NCI-H2029 treated with DMSO at 0.1 percent for 48 hours (cell line): ENCODE measurements at places on chromosomes 5 and 9.

GRCh38 chr5:122144236-122144635 is 14.9 kb downstream of the ZNF474 start:
- DNase-seq = no peak

- no peak for DNase-seq
These were observed 1030.0 kb downstream of the CDH12 start for GRCh38 chr5:21823076-21823574.

- DNase-seq = no peak
These were observed 1.3 kb downstream of the LCP2 start for GRCh38 chr5:170296036-170296934.

DNA sequence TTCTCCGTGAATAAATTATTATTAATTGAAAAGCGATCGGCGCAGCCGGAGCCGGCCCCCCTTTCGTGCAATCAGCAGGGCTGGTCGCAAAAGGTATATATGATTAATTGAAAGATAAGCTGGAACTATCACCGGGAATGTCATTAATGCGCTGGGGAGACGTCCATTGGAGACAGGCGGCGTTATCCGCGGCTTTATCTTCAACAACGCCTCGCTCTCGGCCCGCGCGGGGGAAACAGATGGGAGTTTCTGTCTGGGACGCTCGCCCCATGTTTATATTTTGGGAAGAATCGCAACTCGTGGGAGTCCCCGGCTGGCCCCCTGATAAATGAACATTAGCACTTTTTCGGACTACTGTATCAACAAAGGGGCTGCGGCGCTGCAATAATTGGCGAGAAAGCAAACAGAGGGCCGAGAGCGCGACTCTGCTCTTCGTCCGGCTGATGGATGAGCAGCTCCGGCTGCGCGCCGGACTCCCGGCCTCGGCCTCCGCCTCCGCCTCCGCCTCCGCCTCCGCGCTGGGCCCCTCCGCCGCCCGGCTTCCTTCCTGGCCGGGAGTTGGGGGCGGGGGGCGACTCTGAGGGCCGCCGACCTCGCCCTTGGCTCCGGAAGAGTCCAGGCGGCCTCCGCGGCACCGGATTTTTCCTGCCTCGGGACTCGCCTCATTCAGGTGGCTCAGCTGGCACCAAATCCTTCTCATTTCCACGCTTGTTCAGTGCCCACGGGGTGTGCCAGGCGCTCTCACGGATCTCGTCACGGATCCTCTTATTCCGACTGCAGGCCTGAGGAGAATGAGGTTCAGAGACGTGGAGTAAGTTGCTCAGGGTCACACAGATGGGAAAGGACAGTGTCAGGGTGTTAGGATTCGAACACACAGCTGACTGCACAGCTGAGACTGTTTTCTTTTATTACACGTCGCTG is 3.6 kb upstream of the NKX2-5 start:
- no peak for DNase-seq

GRCh38 chr9:32200896-32201295 is 183.5 kb upstream of the ACO1 start:
- DNase-seq = no peak

DNA sequence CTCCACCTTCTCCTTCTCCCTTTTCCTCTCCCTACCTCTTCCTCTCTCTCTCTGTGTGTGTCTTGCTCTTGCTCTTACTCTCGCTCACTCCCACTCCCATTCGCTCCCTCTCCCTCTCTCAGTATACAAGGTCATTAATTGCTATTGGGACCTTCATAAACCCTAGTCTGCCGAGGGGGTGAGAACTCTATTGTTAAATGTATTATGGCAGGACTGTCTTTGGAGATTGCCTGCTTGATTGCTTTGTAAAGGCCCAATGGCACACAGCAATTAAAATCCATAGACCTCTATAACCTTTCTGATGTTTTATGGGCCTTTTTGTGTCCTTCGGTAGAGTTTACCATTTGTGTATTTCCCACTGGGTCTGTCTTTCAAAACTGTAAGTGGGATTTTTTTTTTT is 465.9 kb downstream of the ANXA1 start:
- DNase-seq = no peak

GRCh38 chr9:29637471-29638237 is 2064.4 kb upstream of the C9orf72 start:
- no peak for DNase-seq

GRCh38 chr5:89117124-89117644 is 234.2 kb upstream of the MEF2C start:
- DNase-seq = no peak

GRCh38 chr9:87333802-87334201 is 163.9 kb upstream of the DAPK1 start:
- no peak for DNase-seq

DNA sequence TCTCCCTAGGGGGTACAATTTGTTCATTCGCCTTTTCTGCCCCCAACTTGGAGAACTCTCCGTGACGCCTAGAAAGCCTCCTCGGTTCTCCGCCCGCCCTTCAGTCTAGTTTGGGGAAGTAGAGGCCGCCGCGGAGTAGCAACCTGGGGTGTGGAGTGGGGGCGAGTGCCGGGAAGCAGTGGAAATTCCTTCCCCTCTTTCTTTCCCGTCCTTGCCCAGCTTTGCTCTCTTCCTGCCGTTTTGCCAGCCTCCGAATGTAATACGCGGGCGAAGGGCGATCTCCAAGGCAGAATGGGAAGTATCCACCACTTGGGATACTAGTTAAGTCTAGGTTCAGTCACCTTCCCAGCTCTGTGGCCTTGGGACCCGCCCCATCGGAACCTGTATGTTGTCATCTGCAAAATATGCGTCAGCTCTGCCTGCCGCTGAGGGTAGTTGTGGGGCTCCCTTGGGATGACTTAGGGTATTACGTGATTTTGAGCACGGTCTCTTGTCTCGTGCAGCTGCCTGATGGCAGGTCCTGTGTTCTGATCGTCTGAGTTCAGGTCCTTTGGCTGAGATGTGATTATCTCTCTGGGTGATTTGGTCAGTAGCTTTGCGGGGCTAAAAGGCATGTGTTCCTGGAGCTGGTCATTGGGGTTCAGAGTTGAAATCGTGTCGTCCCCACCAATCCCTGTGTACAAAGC is 724 bp downstream of the PAM start:
- DNase-seq = peak; percentile 52

DNA sequence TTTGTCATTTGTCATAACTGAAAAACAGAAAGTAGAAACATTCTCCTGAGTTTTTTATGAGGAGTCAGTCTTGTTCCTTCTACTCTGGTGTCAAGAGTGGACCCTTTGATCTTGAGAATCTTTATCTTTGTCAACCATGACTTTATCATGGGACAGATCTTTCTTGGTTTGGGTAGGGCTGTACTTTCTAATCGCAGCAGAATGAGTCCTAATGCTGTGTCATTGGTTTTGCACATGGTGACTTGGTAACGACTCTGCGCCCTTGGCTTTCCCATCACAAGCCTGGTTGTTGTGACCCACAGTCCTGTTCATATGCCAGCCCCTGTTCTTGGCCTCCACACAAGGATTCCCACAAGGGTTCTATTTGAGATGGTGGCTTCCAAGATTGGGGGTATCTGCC is 45.6 kb downstream of the AOPEP start:
- no peak for DNase-seq

- no peak for DNase-seq
These were observed 42.1 kb upstream of the CTNND2 start for GRCh38 chr5:11946317-11946716.

GRCh38 chr5:92633875-92634487 is 947.0 kb downstream of the NR2F1-AS1 start:
- DNase-seq = no peak

- no peak for DNase-seq
These were observed 69.7 kb upstream of the TNPO1 start for GRCh38 chr5:72746736-72747135.

DNA sequence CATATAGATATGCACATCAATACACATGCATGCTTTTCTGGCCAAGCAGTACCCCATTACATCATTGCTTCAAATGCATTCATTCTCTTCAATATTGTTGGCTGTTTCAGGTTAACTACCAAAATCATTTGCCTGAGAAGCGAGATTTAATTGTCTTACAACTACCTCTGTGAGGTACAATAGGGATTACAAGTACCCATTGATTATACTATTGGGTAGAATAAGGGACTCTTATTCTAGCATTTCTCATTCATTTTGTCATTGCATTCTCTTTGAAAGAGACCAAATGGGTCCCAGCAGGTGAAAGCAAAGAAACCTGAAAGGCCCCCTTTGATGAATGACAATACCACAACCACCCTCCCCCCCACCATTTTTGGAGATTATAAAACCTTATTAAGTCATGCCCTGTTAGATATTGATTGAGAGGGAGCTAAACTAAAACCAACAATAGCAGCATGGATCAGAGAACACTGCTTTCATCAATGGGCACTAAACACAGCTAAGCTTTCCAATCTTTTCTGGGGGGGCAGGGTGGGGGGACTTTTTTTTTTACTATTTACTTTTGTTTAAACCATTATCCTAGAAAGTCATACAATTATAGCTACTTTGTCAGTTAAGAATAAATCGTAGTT is 375.0 kb upstream of the CCNH start:
- no peak for DNase-seq

- no peak for DNase-seq
These were observed 173.1 kb downstream of the SYK start for GRCh38 chr9:90974643-90975245.

- no peak for DNase-seq
These were observed 102.4 kb upstream of the CDH9 start for GRCh38 chr5:27140831-27141230.

GRCh38 chr5:56207537-56207936 is 25.6 kb downstream of the ANKRD55 start:
- DNase-seq = no peak

DNA sequence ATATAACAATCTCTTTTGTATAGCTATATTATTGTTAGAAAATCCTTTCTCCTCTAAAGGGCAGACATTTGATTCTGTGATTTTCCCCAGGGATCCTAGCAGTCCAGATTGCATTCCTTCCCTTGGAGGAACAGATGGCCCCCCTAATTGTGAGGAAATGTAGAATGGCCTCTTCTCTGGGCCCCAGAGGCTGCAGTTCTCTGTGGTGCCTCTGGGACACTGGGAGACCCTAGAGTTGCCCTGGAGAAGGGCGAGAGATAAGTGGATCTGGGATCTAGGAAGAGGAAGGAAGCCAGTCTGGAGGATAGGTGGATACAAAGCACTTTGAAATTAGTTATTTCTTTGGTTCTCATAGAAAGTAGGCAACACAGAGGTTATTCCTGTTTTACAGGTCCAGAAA is 1.9 kb upstream of the HINT2 start:
- no peak for DNase-seq

DNA sequence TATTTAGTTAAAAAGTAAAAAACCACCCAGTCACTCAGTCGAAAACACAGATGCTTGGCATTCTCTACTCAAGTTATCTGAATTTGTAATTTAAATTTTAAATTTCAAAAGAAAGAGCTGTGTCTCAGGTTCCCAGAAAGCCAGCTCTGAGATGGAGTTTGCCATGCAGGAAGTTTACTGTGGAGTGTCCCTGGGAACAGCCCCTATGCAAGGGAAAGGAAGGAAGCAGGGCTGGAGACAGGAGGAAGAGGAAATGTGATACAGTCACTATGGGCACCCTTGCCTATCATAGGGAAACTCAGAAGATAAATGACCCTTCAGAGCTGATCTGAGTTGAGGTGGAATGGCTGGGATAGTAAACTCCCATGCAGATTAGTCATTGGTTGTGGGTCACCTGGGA is 408.8 kb upstream of the ACTBL2 start:
- DNase-seq = no peak

DNA sequence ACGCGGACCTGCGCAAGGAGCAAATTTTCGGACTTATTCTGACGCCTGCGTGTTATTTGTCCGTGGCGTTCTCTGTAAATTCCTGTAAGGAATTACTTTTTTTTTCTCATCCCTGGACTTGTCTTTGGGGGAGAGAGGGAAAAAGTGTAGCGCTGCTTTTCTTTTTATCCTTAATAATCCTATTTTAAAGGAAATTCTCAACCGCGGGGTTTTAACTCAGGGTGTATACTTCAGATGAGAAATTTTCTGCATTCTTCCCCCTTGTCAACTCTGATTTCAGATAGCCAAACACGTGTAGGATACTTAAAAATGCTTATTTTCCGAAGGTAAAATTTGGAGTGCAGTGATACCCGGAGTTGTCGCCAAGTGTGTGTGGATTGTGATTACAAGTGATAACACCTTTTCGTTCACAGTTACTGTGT is 853 bp downstream of the DCP2 start:
- no peak for DNase-seq

DNA sequence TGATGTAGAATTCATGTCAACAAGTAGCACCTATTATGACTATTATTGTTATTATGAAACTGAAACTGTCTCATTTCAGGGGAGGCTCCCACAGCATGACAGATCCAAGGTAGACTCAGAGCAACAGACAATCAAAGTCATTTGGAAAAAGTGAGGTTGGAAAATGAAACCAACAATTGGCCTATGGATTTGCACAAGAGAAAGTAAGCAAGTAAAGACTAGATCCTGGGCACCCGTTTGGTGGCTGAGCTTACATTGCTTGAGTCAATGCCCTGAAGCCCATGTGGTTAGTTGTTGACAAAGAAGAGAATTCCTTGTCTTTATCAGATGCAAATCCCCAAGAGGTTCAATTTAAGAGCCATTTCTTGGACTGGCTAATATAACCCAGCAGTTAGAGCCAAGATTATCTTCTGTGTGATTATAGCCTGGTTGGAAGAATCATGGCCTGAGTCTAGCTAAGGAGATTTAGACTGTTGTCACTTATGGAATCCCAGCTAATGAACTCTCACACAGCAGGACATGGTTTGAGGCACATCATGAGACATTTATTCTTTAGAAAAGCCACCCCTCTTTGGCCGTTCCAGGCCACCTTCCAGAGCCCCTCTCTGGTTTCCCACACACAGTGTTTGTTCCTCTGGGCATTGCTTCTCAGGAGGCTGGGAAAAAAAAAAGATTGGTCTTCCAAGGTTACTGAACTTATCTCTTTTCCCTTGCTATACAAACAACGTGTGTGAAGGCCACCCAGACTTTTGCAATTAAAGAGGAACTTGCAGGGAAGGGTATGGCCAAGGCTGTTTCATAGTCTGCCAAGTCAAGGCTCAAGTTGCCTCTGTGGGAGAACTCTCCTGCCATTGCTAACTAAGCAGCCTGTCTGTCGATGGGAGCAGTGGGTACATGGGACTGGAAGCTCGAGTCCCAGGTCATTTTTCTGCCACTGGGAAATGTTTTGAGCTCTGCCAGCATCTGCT is 399.5 kb downstream of the ENC1 start:
- DNase-seq = no peak

DNA sequence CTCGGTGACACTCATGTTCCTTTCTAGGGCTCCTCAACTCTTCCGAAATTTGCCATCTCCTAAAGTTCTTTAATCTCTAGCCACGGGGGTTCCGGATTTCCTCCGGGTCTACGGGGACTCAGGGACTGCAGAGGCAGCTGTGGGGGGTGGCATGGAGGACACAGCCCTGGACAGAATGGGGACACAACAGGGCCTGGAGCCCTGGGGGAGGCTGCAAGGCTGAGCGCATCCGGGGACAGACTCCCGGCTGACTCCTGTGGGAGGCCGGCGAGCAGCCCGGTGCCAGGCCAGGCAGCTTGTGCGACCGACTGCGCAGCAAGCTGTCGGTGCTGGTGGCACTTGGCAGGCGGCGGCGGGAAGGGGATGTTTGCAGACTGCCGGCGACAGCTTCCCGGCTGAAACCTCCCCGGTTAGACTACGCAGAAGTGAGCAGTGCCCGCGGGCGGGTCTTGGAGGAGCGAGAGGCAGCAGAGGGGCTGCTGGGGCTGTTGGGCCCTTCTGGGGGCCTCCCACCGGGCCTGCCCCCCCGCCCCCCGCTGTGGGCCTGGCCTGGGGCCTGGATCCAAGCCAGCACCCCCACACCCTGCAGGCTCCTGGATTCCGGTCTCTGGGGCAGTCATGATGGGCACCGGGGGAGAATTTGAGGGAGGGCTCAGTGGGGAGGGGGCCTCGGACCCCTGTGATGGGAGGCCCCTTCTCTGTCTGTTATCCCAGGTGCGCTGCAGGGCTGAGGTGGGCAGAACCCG is 28.7 kb upstream of the UBAC1 start:
- peak; percentile 1 for DNase-seq

GRCh38 chr5:143771189-143771588 is 40.8 kb upstream of the HMHB1 start:
- DNase-seq = no peak
